ENCODE measurements at places on chromosomes 5 and 9.

GRCh38 chr5:132877938-132878337, 4.5 kb downstream of the LEAP2 start:
- no peak for DNase-seq

DNA sequence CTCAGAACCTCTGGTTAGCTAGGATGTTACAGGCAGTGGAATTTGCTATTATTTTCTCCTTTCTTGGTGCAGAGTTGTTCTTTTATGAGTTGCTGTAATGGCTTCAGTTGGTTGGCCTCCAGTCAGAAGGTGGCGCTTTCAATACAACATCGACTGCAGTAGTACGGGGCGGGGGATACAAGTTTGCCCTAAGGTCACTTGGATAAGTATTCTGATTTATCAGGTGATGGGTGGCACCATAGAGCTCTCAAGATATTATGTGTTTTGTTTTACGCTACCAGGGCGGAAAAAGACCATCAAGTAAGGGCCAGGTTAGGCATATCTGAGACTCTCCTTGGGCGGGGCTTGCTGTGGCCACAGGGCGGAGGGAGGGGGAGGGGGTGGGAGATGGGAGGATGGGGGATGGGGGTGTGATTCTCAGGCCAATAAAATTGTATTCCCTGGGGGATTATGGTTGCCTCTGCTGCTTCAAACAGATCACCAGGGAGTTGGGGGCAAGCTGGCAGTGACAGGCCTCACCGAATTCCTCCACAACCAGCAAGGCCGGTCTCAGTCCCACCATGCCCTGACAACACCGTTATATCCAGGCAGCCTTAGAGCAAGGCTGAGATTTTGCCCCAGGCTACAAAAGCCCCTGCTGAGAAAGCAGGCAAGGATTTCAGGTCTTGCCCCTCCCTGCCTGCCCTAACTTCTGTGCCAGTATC, 15.9 kb upstream of the RNF38 start:
- DNase-seq, result no peak

DNA sequence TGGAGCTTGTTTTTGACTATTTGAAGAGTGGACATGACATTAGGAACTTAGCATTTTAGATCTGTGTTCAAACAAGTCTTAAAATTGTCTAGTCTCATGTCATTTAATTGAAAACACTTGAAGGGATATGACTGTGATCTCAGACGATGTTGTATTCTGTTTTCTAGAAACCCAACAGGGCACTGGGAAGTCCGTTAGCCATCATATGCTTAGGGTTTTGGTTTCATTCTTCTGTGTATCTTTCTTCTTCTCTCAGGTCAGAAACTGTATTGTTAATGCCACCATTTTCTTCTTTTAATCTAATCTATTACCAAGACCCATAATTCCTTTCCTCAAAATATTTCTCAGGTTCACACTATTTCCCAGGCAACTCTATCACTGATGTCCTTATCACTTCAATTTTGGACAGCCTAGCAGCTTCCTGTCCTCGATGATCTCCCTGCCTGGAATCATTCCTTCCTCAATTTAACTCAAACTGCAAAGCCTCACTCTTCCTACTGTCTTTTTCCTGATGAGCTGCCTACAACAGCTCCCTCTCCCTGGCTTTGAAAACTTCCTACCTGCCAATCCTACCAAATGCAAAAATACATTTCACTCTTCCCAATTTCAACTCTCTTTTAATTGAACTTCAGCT, 77.7 kb downstream of the MEF2C start:
- no peak for DNase-seq

DNA sequence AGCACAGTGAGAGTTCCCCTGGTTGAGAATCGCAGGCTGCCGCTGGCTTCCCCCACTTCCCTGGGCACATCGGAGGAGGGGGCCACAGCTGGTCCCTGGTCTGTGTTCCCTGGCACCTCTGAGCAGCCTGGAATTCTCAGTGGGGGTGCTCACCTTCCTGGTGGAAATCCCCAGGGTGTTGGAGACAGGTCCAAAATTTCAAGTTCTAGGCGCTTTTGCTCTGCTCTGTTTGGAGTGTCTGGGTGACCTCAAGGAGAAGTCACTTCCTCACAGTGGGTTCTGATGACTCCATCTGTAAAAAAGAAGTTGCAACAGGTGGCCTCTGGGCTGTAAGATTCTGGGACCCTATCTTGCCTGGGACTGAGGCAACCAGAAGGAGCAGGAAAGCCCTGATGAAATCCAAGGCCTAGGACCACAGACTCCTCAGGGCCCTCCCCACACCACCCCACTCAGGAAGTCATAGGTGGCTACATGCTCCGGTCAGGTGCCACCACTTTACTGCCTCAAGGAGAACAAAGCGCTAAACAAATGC, at the start of gene TRAF1:
TSS of gene TRAF1 (minus strand) at position 400 of the 532 bp plus-strand sequence. CDS start 721 bp downstream, outside the sequence.
- DNase-seq, result no peak

DNA sequence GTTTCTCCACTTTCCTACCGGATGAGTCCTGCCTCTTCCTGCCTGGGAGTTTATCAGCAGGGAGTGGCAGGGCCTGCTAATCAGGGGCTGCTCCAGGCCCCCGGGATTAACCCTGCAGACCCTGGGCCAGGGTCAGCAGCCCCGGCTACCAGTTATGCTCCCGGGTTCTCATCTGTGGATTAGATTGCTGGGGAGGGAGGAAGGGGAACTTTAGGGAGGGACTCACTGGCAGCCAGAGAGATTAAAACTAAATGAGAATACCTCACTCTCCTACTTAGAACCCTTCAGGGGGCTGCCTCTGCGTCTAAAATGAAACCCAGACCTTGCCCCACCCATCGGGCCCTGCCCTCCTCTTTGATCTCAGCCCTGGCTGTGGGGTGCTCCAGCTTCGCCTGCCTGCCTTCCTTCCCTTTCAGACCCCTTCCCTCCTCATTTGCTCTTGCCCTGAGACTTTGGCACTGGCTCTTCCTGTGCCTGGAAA, 130.5 kb upstream of the HAND1 start:
- no peak for DNase-seq

DNA sequence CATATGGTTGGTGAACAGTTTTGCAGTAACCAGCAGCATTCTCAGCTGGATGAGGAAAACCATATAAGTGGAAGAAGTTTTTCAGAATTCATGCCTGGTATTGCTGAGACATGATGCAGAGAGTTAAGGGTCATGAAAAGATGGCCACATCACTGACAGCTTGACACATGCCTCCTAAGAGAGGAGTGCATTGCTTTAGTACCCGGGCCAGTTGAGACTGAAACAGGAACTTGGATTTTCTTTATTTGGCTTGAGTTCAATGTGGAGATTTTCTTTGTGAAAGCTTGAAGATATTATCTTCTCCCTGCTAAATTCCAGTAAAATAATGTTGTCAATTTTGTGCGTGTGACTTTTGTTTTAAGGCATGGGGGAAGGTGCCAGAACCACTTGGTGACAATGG, 35.8 kb downstream of the HACD4 start:
- no peak for DNase-seq

GRCh38 chr9:91174772-91175171, 186.9 kb downstream of the AUH start:
- DNase-seq, result no peak
